ENCODE measurements at places on chromosomes 1 and 21.
A peak's percentile ranks its signal among the peaks of the same experiment; 100 is the strongest.

DNA sequence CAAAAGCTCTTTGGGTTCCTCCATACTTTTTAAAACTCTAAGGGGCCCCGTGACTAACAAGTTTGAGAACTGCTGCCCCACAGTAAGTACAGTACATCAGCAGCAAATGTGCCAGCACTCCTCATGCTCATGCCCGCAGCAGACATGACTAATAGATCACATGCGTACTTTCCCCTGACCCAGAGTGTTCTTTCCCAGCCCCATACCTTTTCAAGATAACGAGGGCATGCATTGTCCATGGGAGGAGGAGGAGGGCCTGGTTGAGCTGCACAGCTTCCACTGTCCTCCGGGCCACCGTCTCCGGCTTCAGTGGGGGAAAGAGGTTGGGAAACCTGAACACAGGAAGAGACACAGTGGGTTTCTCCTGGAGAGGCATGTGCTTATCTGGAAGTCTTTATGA, 45.5 kb downstream of the DHRS3 start:
- DNase-seq, result no peak

GRCh38 chr1:114289306-114289705, 135.6 kb upstream of the SYT6 start:
- DNase-seq, result no peak

DNA sequence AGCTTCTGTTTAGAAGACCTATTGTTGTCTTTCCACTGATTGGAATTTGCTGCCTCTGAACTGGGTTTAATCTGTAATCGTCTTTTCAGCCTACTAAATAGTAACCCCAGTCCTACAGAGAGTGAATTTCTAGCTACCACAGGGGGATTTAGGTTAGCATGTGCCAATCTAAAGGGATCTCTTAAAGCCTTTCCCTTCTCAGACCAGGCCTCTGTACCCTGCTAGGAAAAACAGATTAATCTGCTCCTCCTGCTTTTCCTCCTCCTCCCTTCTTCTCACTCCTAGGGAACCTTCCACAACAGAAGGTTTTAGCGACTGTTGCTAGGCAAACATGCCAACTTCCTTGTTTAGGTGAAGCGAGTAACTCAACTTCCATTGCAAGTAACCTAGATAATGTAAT, 1.3 kb upstream of the RC3H1 start:
- DNase-seq, result no peak

GRCh38 chr21:43321111-43321510, 105.8 kb downstream of the SIK1 start:
- DNase-seq, result no peak

GRCh38 chr21:41761211-41761933, 5.5 kb downstream of the RIPK4 start:
- no peak for DNase-seq

DNA sequence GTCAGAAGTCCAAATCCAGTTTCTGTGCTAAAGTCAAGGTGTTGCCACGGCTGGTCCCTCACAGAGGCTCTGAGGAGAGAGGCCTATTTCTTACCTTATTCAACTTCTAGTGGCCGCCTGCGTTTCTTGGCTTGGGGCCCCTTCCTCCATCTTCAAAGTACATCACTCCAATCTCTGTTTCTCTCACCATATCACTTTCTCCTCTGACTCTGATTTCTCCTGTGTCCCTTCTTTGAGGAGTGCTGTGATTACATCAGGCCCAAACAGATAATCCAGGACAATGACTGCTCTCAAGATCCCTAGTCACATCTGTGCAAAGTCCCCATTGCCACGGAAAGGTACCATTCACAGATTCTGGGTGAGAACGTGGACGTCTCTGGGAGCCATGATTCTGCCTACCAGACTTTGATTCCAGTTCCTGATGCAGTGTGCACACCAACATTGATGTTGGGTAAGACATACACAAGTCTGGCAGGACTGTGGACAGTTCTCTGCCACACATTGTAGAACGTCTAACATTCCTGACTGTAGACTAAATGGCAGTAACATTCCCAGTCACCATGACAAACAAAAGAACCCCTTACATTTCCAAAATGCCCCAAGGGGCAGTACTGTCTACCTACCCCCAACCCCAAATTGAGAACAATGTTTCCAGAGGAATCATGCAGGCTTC, 43.0 kb upstream of the ITPKB start:
- DNase-seq, result no peak

DNA sequence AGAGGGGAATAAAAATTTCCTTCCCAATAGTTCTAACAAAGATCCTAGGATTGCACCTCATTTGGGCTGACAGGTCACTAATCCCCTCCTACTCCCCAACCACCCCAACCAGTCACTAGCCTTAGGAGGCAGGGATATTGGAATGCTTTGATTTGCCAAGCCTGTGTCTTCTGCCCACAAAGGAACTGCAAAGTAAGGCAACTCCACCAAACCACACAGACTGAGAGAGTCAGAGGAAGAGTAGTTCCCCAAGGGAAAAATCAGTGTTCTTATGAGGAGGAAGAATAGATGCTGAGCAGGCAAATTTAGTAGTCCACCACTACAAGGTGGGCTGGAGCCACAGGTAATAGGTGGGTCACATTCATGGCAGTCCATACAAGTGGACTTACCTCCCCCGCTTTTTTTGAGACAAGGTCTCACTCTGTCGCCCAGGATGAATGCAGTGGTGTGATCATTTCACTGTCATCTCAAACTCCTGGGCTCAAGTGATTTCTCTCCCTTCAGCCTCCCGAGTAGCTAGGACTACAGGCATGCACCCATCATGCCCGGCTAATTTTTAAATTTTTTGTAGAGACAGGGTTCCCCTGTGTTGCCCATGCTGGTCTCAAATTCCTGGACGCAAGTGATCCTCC, 3.7 kb upstream of the TMEM39B start:
- no peak for DNase-seq

- DNase-seq, result no peak
Observed at GRCh38 chr1:67672260-67672803, 12.7 kb upstream of the GADD45A start.

- DNase-seq, result no peak
Observed at GRCh38 chr1:89689234-89689633, 56.3 kb downstream of the LRRC8C start.

DNA sequence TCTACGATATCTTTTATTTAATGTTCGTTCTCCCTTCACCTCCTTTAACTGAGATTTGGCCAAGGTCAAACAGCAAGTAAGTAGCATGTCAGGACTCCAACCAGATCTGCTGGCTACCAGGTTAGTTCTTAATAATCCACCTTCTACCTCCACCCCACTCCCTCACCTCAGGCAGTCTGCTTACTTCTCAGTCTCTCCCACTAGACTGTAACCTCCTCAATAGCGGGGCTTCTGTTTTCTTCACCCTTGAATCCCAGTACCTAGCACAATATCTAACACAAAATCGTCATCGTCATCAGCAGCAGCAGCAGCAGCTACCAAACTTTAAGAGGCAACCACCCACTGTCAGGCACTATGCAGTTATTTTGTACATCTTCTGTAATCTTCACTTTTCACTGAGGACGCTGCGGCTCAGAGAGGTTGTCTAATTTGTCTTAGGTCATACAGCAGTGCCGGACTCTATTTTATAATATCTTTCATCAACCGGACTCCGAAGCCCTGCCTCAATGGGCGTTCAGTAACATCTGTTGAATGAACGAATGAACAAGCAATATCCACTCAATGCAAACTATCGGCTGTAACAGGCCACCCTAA, 859 bp upstream of the MAGI3 start:
- DNase-seq, result no peak

DNA sequence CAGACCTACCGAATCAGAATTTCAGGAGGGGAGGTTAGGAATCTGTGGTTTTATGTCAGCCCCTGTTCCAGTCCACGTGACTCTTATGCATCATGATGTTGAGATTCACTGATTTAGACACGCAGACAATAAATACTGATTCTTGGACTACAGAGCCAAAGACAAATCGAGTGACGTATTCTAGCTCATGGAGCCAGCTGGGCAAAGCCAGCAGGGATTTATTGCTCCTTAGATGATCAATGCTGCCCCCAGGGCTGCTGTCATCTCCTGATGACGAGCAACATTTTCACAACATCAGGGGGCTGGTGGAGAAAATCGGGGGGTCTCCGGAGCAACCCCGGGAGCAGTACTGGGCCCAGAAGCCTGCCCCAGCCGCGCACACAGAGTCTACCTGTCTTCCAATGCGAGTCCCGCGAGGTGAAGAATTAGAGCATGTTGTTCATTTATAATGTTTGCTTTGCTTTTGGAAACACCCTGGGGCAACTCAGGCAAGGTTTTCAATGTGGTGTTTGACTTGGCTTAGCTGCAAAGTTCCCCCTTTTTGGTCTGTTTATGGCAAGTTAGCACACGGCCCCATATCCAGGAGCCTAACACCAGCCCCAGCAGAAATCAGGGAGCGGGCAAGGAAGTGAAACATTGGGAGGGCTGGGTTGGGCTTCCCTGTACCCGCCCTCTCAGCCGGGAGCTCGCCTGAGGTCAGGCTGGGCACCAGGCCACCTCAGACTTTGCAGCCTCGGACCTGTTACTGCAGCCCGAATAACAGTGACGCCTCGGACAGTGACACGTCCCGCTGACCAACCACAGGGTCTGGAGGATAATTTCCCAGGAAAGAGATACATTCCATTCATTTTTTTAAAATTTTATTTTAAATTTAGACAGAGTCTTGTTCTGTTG, 19.9 kb upstream of the CLDN14 start:
- no peak for DNase-seq

DNA sequence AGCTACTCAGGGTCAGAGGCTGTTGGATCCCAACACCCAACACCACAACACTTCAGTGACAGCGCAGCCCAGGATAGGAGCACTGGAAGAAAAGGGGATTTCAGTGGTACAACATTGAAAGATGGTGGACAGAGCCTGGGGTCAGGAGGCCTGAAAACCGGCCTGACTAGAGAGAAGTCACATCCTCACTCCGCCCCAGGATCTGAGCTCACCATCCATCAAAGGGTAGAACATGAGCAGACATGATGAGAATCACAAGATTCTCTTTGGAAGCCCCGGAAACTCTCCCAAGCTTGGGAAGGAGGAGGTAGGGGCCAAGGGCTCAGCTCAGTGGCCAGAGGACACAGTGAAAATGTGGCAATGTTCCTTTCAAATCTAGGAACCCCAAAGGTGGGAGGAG, 271.3 kb downstream of the NPHP4 start:
- no peak for DNase-seq

DNA sequence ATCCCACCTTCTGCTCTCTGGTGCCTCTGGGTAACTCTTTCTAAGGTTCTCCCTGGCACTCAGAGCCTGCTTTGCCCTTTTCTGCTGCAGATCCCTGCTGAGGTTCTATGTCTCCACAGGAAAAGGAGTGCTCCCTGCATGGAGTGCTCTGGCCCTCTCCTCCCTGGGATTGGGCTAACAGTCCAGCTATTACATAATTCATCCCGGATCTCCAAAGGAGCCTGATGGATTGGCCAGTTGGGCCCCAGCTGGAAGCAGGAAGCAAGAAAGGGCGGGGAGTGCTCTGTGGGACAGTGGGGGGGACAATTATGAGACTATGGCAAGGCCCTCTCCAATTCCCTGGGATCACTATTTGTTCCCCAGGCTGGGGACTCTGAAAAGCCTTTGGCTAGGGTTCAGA, 51.9 kb upstream of the GOLT1A start:
- DNase-seq, result no peak

DNA sequence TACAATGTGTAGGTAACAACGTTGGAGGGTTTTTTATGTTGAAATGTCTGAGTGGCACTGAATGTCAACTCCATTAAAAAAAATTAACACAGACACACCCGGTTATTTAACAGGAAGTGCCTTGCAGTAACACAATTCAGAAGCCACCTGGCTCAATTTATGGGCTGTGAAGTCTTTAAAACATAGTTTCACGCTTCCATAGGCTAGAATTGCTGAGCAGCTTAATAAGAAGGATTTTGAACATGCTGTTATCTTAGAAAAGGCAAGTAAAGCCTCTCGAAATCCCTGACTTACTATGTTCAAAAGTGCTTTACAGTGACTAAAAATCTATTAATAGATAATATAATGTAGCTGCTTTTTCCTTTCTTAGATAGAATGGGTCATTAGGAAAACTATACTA, 19.7 kb downstream of the SRSF4 start:
- DNase-seq, result no peak

- no peak for DNase-seq
Observed at GRCh38 chr1:162059721-162060120, 9.8 kb upstream of the NOS1AP start.

DNA sequence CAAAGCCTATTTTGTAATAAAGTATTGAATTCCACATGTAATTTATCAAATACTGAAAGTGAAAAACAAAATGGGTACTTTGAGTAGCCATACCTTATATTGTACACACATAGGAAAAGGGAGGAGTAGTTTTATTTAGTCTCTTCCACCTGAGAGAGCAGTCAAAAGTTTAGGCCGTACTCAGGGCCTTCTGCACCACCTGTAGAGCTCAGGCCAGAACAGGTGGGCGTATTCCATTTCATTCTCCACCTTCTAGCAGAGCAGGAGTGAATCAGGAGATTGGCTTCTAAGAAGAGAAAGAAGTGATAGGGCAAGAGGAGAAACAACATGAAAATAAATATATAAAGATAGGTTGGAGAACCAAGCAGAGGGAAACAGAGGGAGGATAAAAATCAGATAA, 44.0 kb downstream of the TRAF5 start:
- DNase-seq, result no peak

- DNase-seq, result no peak
Observed at GRCh38 chr1:228039006-228039903, 32.5 kb downstream of the WNT3A start.

DNA sequence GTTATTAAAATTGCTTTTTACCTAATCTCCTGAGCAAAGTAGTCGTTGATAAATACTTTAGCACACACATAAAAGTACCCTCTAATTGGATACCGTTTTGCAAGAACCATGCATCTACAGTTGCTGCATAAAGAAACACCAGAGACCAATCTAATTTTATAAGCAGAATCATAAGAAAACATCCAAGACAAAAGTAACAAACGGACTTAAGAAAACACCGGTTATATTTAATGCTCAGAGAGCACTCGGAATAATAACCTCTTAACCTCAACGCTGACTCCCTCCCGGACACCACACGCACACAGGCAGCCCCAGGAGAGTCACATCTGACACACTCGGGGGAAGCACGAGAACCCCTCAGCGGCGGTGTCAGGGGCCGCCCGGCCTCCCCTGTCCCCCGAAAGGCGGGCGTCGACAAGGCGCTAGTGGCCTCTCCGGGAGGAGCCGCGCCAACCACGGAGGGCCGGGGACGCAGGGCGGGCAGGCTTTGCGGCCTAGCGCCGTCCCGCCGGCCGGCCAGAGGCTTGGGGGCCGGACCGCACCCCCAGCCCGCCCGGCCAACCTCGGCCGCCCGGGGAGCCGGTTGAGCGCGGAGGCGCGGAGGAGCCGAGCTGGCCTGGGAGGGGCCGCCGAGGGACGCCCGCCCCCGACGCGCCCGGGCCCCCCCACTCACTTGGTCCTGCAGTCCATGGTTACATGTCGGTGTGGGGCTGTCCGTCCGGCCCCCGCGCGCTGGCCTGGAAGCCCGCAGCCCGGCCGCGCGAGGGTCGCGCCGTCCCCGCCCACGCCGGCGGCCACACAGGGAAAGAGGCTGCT, 606 bp downstream of the DENND1B start:
- peak; percentile 35 for DNase-seq

Data from effector CD4-positive, alpha-beta T cell (primary cell).